ENCODE measurements at places on chromosomes 7 and 10. TPM values are rescaled to one million over a fixed set of nuclear protein-coding genes. Genes with fewer than 3 reads are reported as not detected.

GRCh38 chr10:23824822-23825221 is 384.1 kb upstream of the KIAA1217 start:
- no peak overlapping the region for H3K27ac ChIP-seq
- DNase-seq: no peak
- no peaks in the 10 kb centered on the region for H3K36me3 ChIP-seq
- H3K27me3 ChIP-seq: no peaks in the 10 kb centered on the region
- H3K4me3 ChIP-seq: no peak overlapping the region
- H3K4me1 ChIP-seq: peaks cover 11% of the 10 kb centered on the region

The DRGX gene
- not detected for total RNA-seq

- H3K4me1 ChIP-seq: peaks cover 4% of the 10 kb centered on the region
- no peak overlapping the region for H3K27ac ChIP-seq
- peaks cover 17% of the 10 kb centered on the region for H3K36me3 ChIP-seq
- no peak overlapping the region for H3K4me3 ChIP-seq
These were observed 113.0 kb downstream of the EXOC4 start for GRCh38 chr7:133365917-133366316.

GRCh38 chr7:4013793-4014192 is 668.3 kb upstream of the FOXK1 start:
- no peaks in the 10 kb centered on the region for H3K36me3 ChIP-seq
- no peak overlapping the region for H3K27ac ChIP-seq
- DNase-seq: no peak
- H3K4me1 ChIP-seq: no peaks in the 10 kb centered on the region

The H2BK1 gene
- 1.8 TPM for total RNA-seq

The EN2 gene
- not detected for total RNA-seq

DNA sequence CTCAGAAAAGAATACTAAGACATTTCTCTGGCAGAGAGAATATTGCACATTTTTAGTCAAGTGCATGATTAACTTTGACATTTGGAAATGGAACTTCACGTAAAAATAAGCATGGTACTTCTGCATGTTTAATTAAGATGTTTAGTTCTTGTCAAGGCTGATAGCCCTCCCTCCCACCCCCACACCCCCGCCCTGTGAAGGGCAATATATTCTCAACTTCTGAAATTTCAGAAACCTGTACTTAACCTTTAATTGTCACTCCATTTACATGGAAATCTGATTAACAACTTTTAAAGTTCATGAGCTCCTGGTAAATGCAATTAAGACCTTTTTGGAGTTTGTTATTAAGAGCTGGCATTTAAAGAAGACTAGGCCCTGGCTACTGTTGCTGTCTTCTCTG is 205.8 kb downstream of the EXOC4 start:
- H3K27me3 ChIP-seq: no peaks in the 10 kb centered on the region
- no peak overlapping the region for H3K27ac ChIP-seq
- no peak for DNase-seq
- no peaks in the 10 kb centered on the region for H3K4me1 ChIP-seq
- peaks cover 3% of the 10 kb centered on the region for H3K36me3 ChIP-seq

- no peaks in the 10 kb centered on the region for H3K4me1 ChIP-seq
- H3K36me3 ChIP-seq: no peaks in the 10 kb centered on the region
- no peak overlapping the region for H3K27ac ChIP-seq
- peaks cover 4% of the 10 kb centered on the region for H3K27me3 ChIP-seq
These were observed 69.4 kb upstream of the HECTD2 start for GRCh38 chr10:91340613-91341362.

GRCh38 chr10:95466436-95466835 is 94.7 kb downstream of the SORBS1 start:
- H3K4me3 ChIP-seq: no peak overlapping the region
- H3K27ac ChIP-seq: no peak overlapping the region
- H3K4me1 ChIP-seq: no peaks in the 10 kb centered on the region
- H3K36me3 ChIP-seq: no peaks in the 10 kb centered on the region
- no peak for DNase-seq

The SPDYE1 gene
- not detected for total RNA-seq

The PIK3CG gene
- 62.0 TPM for total RNA-seq

- H3K27ac ChIP-seq: no peak overlapping the region
- H3K4me1 ChIP-seq: peaks cover 12% of the 10 kb centered on the region
- peaks cover 9% of the 10 kb centered on the region for H3K27me3 ChIP-seq
- H3K36me3 ChIP-seq: no peaks in the 10 kb centered on the region
- no peak overlapping the region for H3K4me3 ChIP-seq
These were observed 2.0 kb downstream of the LDB3 start for GRCh38 chr10:86670290-86670811.

The ZNF503 gene
- total RNA-seq: not detected

- H3K36me3 ChIP-seq: peaks cover 65% of the 10 kb centered on the region
- H3K27ac ChIP-seq: peak overlapping the region; percentile 14
- H3K4me3 ChIP-seq: no peak overlapping the region
- DNase-seq: no peak
- no peaks in the 10 kb centered on the region for H3K27me3 ChIP-seq
- H3K4me1 ChIP-seq: peaks cover 59% of the 10 kb centered on the region
These were observed 36.8 kb downstream of the NACAD start for GRCh38 chr7:45052011-45052410.

The FRG2B gene
- not detected for total RNA-seq

DNA sequence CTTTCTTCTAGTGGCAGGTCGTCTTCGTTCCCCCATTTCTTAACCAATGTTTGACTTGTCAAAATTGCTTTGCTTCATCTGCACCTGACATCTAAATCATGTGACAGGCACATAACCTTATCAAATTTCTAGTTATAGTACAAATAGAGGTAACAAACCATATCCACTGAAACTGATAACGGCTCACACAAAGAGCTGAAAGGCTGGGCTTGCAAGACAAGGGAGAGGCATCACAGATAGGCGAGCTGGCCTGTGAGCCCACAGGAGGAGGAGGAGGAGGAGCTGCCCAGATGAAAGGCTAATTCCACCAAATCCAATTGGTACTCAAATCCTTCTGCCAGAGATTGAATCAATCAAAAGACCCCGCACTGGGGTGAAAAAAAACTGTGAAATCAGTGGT is 80.2 kb upstream of the NEBL start:
- no peaks in the 10 kb centered on the region for H3K36me3 ChIP-seq
- peaks cover 8% of the 10 kb centered on the region for H3K27me3 ChIP-seq
- H3K27ac ChIP-seq: no peak overlapping the region
- H3K4me3 ChIP-seq: no peak overlapping the region

DNA sequence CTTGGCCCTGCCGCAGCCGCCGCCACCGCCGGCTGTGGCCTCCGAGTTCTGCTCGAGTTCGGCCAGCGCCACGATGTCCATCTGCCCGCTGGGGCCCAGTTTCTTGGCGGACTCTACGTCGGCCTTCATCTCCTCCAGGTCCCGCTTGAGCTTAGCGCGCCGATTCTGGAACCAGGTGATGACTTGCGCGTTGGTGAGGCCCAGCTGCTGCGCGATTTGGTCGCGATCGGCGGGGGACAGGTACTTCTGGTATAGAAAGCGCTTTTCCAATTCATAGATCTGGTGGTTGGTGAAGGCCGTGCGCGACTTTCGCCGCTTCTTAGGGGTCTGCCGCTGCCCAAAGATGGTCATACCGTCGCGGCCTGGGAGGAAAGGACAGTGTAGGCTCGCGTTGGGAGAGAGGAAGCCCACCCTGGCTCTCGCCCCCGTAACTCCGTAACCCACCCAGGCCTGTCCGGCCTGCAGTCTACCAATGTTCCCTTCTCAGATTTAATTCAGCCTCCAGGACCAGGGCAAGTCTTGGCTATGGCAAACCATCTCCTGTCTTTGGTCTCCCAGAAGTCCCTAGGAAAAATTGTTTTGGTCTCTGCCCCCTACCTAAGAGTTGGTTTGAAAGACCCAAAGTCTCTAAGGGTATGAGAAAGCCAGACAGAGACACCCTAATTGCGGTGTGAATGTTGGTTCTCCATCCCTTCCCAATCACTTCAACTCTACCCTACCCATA is 1.7 kb downstream of the LBX1 start:
- no peak overlapping the region for H3K27ac ChIP-seq
- peaks cover 62% of the 10 kb centered on the region for H3K27me3 ChIP-seq
- H3K36me3 ChIP-seq: no peaks in the 10 kb centered on the region
- peak overlapping the region; percentile 48 for H3K4me3 ChIP-seq
- no peak for DNase-seq
- peaks cover 49% of the 10 kb centered on the region for H3K4me1 ChIP-seq

GRCh38 chr7:100879685-100880261 is 4.9 kb downstream of the SRRT start:
- peak overlapping the region; percentile 25 for H3K27ac ChIP-seq
- H3K4me1 ChIP-seq: peaks cover 49% of the 10 kb centered on the region
- no peaks in the 10 kb centered on the region for H3K27me3 ChIP-seq
- DNase-seq: no peak
- H3K36me3 ChIP-seq: peaks cover 86% of the 10 kb centered on the region
- no peak overlapping the region for H3K4me3 ChIP-seq
